ENCODE measurements at places on chromosomes 7 and 10.
A peak's percentile ranks its signal among the peaks of the same experiment; 100 is the strongest.

DNA sequence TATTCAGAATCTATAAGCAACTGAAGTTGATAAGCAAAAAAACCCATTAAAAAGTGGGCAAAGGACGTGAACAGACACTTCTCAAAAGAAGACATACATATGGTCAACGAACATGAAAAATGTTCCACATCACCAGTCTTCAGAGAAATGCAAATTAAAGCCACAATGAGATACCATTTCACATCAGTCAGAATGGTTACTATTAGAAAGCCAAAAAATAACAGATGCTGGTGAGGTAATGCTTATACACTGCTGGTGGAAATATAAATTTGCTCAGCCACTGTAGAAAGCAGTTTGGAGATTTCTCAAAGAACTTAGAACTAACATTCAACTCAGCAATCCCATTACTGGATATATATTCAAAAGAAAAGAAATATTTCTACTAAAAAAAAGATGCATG, 332.8 kb upstream of the PLXDC2 start:
- no peak for DNase-seq

GRCh38 chr7:1290026-1290678, 57.5 kb downstream of the UNCX start:
- DNase-seq = peak; percentile 46

- DNase-seq = no peak
Observed at GRCh38 chr7:372932-373791, 83.2 kb downstream of the FOXL3 start.

- no peak for DNase-seq
Observed at GRCh38 chr7:156625580-156625979, 15.0 kb upstream of the RNF32 start.

GRCh38 chr10:61791216-61791615, 110.3 kb upstream of the ARID5B start:
- DNase-seq = no peak

GRCh38 chr10:31668326-31668725, 260.3 kb downstream of the ARHGAP12 start:
- no peak for DNase-seq

DNA sequence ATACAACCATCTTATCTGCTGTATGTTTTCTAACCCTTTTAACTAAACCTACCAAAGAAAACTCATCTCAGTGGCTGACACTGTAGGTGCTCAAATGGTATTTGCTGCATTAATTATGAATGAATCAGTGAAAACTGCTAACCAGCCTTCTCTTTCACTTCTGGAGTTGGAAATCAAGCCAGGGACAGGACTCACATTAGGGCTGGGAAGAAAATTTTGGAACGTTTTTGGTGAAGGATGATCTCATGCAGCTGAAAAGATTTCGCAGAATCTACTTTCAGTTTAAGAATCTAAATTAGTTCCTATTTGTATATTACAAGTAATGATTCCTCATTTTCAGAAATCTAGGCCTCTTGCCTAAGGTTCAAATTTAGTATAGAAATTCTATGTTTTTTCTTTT, 12.9 kb downstream of the MTPN start:
- no peak for DNase-seq

DNA sequence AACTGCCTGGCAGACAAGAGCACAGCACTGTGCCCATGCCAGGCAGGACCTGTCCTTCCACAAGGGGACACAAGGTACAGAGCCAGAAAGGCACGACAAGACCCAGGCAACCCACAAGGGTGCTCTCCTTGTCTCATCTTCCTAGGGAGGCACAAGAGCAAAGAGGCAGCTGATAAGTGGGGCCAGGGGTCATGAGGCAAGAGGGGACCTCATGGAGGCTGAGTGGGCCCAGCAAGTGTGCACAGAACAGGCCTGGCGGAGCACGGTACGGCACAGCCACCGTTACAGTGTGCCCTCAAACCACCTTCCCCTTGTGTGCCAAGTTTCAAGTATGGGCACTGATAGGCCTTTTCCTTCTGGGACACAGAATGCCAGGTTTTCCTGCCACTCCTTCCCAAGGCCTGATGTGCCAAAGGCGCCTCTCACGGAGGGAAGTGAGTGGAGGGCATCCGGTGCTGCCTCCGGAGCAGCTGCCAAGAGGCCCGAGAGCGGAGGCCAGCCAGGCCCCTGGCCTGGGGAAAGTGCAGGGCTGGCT, 75.6 kb downstream of the FAM53B start:
- no peak for DNase-seq

GRCh38 chr10:73810735-73811465, 498 bp downstream of the NDST2 start:
- no peak for DNase-seq

- peak; percentile 41 for DNase-seq
Observed at GRCh38 chr7:30159698-30160143, 24.9 kb downstream of the MTURN start.

DNA sequence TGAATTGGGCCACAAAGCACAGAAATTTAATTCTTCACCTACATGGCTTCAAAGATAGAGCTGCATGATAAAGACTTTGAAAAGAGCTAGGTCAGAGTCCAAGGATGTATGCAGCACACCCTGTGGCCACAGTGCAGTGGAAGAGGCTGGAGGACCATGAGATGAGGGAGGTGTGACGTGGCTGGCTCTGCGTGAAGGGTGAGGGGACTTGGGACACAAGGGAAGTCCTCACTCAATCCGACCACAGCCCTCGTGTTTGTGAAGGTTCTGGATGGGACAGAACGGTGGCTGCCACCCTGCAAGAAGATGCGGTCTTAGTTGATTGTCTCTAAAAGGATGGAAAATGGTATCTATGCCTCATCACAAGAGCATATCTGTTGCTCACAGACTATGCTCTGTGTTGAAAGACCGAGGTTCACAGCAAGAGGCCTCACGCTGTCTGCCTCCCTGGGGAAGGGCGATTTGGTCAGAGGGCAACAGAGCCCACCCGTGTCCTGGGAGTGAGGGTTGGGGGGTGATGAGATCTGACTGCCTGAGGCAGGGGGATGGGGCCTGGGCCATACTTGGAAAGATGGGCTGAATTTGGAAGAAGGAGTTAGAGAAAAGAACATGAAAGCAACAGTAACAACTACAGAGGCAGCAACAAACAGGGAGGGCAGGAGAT, 174.4 kb upstream of the SHH start:
- DNase-seq = no peak

GRCh38 chr10:95394161-95394880, 103.5 kb upstream of the PDLIM1 start:
- DNase-seq = no peak

GRCh38 chr7:76354981-76355730, 3.6 kb downstream of the YWHAG start:
- no peak for DNase-seq

DNA sequence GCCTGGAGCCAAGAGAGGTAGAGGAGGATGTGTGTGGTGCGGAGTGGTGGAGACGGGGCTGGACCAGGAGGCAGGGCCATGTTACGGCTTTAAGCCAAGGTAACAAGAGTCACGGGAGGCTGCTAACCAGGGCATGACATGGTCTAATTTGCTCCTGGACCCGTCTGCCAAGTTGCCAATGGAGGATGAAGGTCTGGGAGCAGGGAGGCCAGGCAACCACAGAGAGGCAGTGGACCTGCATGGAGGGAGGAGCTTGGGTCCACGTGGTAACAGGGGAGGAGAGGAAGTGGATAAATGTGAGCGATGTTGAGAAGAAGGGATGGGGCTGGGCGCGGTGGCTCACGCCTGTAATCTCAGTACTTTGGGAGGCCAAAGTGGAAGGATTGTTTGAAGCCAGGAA, 31.0 kb downstream of the SRRM3 start:
- no peak for DNase-seq

DNA sequence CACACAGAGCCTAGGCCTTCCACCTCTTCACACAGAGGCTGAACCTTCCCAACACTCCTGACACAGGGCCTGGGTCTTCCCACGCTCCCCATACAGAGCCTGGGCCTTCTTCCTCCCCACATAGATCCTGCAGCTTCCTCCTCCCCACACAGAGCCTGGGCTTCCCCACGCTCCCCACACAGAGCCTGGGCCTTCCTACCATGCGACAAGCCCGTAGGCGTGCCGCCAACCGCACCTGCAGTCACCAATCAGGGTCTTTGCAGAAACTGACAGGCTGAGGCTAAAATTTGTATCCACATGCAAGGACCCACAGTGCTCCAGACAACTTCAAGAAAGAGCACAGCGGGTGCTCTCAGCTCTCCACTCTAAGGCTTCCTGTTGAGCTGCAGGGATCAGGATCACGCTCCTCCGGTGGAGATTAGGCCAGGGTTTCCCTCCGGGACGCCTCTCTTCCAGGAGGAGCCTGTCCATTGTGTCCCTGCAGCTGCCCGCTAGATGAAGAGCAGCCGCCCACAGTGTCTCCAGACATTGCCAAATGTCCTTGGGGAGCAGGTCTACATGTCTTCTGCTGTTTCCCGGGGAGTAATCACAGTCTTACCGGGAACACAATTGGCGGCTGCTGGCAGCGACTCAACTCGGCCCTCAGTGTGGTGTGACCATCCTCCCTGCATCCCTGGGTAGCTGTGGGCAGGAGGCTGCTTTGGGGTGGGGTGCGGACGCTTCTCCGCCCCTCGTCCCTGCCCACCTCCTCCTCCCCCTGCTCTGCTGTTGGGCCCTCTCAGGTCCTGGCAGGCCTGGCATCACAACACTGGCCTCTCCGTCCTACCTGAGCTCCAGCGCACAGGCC, 9.7 kb downstream of the CFAP46 start:
- no peak for DNase-seq

GRCh38 chr7:43856996-43857395, 12.3 kb downstream of the MRPS24 start:
- DNase-seq = no peak

GRCh38 chr10:126402721-126403695, 14.7 kb upstream of the ADAM12 start:
- DNase-seq = no peak

GRCh38 chr7:44385434-44386138, 60.2 kb upstream of the CAMK2B start:
- no peak for DNase-seq

DNA sequence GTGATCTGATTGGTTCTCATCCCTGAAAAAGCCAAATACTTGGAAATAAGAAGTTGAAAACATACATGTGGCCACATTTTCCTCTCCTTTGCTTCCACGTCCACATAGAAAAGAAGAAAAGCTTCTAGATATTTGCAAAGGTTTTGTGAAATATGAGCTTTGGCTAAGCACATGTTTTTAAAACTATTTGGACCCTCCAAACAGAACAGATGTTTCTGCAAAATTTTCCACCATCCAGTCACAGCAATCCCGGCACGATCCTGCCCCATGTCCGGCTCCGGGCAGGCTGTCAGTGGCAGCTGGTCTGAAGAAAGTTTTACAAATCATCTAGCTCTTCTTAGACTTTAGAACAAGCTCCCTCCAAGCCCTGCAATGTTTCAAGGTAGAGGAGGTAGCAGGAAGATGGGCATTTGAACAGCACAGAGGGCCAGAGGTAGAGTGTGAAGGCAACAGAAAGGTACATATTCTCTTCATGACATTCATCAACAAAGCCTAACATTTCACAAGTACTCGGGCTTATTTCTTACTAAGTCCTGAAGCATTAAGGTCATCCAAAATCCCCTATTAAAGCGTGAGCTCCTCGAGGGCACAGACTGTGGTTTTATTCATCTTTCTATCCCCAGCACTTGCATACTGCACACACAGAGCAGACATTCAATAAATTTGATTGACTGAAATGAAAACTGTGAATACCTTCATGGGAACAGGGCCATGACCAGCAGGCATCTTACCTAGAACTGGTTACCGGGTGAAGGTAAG, 110.1 kb downstream of the JAZF1 start:
- DNase-seq = no peak

DNA sequence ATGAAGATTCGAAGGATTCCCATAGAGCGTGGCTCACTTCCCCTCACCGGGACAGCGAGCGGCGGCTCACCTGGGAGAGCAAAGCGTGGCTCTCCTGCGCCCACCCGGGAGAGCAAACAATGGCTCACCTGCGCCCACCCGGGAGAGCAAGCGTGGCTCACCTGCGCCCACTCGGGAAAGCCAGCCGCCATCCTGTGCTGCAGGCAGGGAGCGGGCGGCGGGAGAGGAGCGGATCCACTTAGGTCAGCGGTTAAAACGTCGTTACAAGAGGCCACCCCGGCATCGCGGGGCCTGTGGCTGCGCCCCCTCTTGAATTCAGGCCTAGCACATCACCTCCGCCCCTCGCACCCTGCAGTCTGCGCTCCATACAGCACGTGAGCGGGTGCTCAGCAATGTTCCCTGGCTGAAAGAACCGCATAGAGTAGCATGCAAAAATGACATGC, 461 bp upstream of the FIGNL1 start:
- peak; percentile 42 for DNase-seq

- DNase-seq = no peak
Observed at GRCh38 chr10:102188298-102188940, 36.2 kb downstream of the NOLC1 start.

- DNase-seq = no peak
Observed at GRCh38 chr7:117296066-117296465, 26.8 kb downstream of the WNT2 start.

DNA sequence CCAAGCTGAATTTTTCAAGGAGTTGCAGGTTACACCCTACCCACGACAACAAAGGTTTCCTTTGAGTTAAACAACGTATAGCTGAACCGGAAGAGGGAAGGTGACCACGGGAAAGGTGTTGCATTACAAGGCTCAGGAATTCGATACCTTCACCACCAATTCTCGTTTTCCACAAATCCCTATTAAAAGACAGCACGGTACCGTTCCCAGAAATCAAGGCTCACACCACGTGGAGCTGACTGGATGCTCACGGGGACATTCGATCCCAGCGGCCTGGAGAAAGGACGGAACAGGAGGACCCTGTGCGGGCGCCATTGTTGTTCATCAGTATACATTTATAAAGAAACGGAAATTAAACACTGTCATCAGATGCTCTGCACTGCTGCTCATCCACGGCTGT, 56.4 kb downstream of the CTBP2 start:
- no peak for DNase-seq

GRCh38 chr10:119656760-119657159, 5.6 kb downstream of the BAG3 start:
- no peak for DNase-seq

DNA sequence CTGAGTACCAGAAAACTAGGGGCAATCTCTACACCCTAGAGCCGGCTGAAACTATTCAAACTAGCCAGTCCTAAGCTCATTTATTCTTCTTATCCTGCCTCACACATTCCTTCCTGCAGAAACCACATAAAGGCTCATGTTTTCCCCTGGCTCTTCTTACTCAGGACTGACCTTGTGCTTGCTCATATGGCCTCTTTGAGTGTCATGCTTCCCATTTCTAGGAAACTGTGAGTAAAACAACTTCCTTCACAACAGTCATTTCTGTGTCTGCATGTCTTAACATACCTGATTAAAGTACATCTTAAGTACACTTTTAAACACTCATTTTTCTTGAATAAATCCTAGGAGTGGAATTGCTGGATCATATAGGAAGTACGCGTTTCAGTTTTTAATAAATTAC, 52.3 kb upstream of the KIAA1217 start:
- DNase-seq = no peak

- no peak for DNase-seq
Observed at GRCh38 chr10:102485093-102485784, 17.3 kb downstream of the ACTR1A start.

- DNase-seq = no peak
Observed at GRCh38 chr7:112093409-112093808, 112.8 kb downstream of the DOCK4 start.

DNA sequence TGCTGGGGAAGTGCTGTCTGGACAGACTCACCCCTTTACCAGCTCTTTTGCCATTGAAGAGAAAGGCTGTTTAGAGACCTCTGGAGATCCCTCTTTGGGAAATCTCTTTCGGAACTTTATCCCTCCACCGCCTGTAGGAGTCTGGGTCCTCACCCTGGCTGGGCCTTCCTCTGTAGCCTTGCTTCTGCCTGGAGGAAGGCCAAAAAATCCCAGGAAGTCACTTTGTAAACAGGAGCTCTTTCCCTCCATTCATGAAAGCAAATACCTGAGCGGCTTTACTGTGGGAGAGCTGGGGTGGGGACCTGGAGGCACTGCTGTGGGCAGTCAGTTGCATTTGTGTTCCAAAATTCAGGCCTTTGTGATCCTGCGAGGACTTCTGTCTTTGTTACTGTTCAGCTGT, 126.2 kb downstream of the KLF6 start:
- DNase-seq = peak; percentile 15

Data from NCI-H345 (cell line).